ENCODE measurements at places on chromosomes 3 and 15.

DNA sequence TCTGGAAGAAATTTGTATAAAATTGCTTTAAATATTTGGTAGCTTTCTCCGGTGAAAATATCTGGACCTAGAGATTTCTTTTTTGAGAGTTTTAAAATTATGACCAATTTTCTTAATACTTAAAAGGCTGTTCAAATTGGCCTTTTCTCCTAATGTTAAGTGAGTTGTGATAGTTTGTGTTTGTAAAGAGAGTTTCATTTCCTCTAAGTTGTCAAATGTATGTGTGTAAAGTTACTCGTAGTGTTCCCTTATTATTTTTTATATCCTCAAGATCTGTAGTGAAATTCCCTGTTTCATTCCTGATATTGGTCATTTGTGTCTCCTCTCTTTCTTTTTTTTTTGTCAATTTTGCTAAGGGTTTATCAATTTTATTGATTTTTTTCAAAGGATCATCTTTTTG is 92.6 kb upstream of the CTNNB1 start:
- DNase-seq: no peak

DNA sequence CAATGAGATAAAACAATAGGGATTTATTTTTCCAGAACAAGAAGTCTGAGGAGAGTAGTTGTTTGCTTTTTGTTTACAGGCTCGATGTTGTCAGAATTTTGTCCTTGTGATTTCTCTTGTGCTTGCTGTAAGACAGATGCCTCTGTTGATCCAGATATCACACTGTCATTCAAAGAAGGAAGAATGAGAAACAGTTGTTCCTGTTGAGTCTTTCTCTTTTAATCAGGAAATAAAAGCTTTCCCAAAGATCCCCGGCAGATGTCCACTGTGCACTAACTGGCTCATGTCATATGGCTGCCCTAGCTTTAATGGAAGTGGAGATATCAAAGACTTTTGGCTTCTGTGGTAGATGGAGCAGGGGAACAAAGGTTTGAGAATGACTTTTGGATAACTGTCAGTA is 6.8 kb downstream of the SERPINI1 start:
- DNase-seq: no peak

DNA sequence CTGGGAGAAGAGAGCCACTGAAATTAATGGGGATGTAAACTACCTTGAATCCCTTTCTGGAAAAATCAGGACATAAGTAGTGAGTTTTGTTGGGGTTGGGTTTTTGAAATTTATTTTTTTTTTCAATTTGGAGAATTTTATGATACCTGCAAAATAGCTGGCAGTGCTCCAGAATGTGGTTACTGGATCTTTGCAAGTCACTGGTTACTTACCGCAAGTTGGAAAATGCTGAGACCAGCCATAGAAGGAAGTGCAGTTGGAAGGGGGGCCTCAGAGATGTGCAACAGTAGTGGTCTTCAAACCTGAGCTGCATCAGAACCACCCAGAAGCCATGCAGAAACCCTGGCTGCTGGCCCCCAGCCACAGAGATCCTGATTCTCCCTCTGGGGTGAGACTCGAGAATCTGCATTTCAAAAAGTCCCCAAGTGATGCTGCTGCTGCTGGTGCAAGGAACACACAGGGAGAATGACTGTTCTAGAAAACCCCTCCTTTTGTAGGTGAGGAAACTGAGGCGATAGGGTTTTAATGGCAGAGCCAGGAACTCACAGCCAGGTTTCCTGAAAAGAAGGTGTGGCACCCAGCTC is 39.7 kb downstream of the SEMA5B start:
- no peak for DNase-seq

DNA sequence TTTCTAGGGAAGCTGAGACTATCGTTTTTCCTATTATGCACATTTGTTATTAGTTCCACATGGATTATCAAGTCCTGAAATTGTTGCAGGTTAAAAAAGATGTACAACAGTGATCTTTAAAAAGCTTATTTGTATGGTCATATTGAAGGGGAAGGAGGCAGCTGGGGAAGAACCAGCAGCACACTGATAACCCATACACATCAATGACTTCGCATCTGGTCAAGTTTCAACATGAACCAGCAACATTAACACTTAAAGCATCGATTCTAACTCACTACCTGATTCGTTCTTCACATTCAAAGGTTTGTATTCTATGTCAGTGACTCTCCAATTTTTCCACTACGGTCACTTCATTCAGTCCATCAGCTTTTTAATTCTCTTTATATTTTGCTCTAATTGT is 56.4 kb downstream of the NCEH1 start:
- DNase-seq: no peak

GRCh38 chr3:188975600-188976314 is 196.0 kb upstream of the TPRG1 start:
- no peak for DNase-seq

DNA sequence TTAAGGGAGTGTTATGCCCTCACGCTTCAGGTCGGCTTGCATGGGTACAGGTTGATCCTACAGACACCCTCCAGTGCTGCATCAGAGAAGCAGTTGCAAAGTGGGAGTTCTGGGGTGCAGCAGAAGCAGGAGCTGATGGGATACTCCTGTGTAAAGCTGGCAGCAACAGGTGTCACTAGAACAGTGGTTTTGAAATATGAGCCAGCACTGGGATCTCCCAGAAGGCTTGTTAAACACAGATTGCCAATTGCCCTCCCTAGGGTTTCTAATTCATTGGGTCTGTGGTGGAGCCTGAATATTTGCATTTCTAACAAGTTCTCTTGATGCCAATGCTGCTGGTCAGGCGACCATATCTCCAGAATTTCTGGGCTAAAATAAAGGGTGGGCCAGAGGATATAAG is 350.4 kb downstream of the CLSTN2 start:
- no peak for DNase-seq

DNA sequence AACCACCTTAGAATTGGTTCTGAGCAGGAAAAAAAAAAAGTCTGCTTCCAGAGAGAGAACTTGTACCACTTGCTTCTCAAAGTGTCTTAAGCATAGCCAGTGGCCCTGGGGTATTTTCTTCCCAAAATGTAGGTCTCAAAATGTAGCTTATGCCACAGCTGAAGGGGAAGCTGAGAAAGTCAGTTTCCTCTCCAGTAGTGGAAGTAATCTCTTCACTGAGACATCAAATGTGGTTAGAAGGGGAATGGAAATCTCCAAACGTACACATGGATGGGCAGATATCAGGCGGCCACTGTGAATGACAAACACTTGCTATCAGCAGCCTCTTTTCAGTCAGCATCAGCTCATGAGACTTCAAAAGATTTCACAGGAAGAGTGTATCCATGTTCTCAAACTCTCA is 841.2 kb downstream of the TUSC7 start:
- no peak for DNase-seq

GRCh38 chr15:98529205-98530145 is 118.9 kb upstream of the IGF1R start:
- no peak for DNase-seq

GRCh38 chr3:55526332-55527030 is 39.4 kb upstream of the WNT5A start:
- DNase-seq: no peak

GRCh38 chr3:119716998-119717397 is 14.2 kb downstream of the CFAP91 start:
- DNase-seq: no peak

- DNase-seq: no peak
These were observed 14.1 kb downstream of the MGLL start for GRCh38 chr3:127808197-127808596.

Measured in T-helper 22 cell (primary cell).